ENCODE measurements at places on chromosomes 12 and 14.

- no peak for DNase-seq
Measured at GRCh38 chr14:94584591-94585280, 3.5 kb downstream of the SERPINA5 start.

DNA sequence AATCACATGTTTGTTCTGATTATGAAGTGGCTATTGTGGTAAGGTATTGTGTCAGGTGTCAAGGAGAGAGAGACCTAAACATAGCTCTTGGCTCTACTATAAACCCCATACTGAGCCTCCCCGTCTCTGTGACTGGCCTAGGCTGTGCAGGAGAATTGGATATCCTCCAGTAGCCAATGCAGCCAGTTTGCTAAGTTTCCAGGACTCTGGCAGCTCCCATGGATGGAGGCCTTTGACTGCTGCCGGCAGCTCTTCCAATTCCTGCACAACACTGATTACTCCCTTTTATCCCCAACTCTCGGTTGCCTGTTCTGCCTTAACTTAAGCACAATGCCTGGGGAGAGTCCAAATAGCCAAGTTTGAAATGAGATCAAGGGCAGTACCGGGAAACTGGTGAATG, 59.3 kb downstream of the ABCC9 start:
- peak; percentile 37 for DNase-seq

- DNase-seq = no peak
Measured at GRCh38 chr12:51726161-51726560, 122.4 kb downstream of the FIGNL2 start.

DNA sequence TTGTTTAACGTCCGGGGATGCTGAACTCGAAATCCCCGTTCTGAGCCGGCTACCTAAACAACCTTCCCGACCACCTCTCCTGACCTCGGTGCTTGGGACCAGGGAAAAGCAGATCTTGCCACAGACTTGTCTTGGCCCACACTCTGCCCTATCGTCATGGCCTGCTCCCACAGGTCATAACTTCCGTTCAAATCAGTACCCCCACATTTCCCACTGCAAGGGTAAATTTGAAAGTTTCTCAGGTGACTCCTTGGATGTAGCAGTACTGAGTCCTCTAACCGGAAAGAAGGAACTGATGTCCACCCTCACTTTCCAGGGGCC, 612 bp upstream of the RBM23 start:
- DNase-seq = no peak

GRCh38 chr12:101356794-101357193, 50.8 kb downstream of the ARL1 start:
- DNase-seq = no peak

DNA sequence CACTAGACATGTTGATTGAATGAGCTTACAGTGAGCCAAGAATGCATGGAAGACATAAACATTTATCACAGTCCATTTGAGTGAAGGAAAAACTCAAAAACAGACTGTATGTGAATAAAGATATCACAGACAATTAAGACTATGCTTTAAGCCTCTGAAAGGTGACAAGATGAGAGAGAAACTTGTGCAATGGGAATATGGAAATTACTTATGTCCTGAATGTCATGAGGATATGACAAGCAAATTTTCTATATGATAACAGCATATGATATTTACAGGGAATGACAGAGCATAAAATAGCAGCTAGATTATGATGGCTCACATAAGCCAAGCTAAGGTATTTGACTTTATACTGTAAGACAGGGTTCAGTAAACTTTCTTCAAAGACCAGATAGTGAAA, 1153.1 kb upstream of the USP15 start:
- no peak for DNase-seq

DNA sequence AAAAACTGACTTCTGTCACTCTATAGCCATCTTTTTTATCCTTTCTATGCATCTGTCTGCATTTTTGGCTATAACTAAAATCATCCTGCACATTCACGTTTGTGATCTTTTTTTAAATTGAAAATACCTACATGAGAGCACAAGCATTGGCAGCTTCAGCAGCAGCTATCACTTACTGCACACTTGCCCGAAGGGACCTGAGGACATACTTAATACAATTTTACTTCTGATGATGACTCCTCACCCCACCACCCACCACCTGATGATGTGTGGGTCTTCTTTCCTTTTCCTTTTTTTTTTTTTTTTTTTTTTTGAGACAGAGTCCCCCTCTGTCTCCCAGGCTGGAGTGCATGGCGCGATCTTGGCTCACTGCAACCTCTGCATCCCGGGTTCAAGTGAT, 160.3 kb downstream of the PRKCH start:
- DNase-seq = no peak
